Activated T-helper 1 cell treated with Interleukin-2 at 50 U/mL for 16 hours (primary cell): ENCODE measurements at places on chromosomes 12 and 14.

DNA sequence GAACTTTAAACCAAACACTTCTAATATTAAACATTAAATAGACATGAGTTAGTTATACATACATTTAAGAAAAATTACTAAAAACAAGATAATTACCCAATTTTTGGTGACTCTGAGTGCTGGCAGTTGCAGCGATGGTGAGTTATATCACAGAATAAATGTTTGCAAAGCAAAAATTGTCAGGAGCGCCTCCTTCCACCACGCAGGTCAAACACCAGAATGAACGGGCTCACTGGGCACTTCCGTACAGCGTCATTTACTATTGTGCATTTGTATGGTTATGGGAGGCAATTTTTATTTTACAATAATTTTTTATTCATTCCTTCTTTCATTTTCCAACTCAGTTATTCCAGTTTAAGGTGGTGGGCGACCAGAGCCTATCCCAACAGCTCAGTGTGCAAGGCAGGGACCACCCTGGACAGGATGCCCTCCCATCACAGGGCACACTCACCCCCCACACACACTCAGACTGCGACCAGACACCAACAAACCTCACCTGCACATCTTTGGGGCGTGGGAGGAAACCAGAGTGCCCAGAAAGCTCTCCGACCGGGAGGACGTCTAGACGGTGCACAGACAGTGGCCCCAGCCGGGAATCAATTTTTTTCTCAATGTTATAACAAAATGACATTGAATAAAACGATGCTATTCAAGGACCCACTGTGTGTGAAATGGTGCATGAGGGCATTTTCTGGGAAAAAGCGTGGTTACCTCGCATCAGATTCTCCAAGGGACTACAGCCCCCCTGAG is 67.2 kb downstream of the TESC start:
- DNase-seq = no peak

DNA sequence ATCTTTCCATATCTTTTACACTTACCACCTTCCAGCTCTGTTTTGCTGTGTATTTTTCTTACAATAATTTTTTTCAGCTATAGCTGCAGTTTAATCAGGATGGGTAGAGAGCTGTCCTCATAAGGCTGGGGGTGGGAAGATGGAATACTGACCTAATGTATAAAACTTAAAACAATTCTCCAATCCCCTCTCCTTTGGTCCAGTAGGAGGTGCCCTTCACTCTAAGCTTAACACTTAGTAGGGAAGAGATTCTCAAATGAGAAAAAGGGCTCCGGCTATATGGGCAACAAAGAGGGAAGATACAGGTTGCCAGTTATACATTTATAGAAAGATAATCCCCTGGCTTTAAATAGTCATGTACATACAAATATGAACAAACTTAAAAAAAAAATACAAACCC is 2.8 kb downstream of the ORMDL2 start:
- no peak for DNase-seq

DNA sequence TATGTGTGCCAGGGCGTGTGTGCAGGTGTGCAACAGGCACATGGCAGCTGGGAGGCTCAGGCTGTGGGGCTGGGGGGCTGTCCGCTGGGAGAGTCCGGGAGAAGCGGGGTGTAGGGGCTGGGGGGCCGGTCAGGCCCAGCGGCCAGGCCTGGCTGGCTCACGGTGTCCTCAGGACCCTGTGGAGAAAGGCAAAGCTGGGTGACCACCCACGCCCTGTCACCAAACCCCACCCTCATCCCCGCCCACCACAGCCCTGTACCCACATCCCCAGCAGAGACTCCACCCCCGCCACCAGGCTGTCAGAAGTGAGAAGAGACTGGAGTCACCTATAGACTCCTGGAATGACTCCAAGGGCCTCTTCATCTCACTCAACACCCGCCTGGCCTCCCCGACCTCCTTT is 85.3 kb downstream of the SCARB1 start:
- DNase-seq = no peak

GRCh38 chr12:110217996-110218674 is 62.9 kb upstream of the ATP2A2 start:
- DNase-seq = no peak

GRCh38 chr14:22522466-22522957 is 66.5 kb downstream of the DAD1 start:
- DNase-seq = no peak

- DNase-seq = no peak
These were observed 2.0 kb downstream of the SCYL2 start for GRCh38 chr12:100268835-100269564.

GRCh38 chr14:81476816-81477215 is 56.8 kb downstream of the SEL1L start:
- no peak for DNase-seq

DNA sequence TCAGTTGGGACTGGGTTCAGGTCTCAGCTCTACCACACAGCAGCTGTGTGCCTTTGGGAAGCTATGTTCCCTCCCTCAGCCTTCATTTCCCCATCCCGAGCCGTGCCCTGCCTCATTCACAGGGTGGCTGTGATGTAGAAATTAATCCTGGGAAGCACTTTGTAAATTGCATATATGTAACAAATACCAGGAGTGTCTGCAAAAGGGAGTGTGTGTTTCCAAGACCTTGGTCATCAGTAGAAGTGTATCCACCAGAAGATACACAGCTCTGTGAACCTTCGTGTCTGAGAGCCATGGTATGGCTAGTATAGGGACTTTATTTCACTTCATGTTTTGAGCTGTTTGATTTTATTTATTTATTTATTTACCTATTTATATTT is 26.1 kb downstream of the ALDH2 start:
- no peak for DNase-seq

GRCh38 chr12:78455991-78456390 is 408.6 kb upstream of the SYT1 start:
- DNase-seq = no peak

GRCh38 chr12:121451961-121452339 is 52.0 kb downstream of the RNF34 start:
- DNase-seq = no peak

GRCh38 chr12:6957741-6958608 is 6.8 kb downstream of the PTPN6 start:
- no peak for DNase-seq

- no peak for DNase-seq
These were observed 498 bp downstream of the GMFB start for GRCh38 chr14:54488318-54488645.

GRCh38 chr14:69593018-69593677 is 18.2 kb upstream of the SUSD6 start:
- no peak for DNase-seq

- DNase-seq = no peak
These were observed 153.9 kb downstream of the PRKCH start for GRCh38 chr14:61475316-61475715.

DNA sequence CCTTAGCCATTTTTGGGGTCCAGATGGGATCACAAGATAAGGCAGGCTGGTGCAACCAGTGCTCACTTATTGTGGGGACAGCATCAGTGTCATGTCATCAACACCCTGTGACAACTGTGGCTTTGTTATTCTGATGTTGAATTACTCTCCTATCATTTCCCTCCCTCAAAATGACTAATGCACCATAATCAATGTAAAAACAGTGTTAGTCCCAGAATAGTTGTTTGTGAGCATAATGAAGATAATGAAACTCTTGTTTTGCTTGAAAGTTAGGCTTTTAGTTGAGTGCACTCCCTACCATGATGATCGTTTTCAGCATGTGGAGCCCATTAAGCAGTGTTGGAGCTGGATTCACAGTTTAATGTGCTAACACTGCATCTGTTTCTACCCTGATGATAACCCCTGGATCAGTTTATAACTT is 151.4 kb downstream of the TMTC2 start:
- no peak for DNase-seq
